GM12891 (cell line): ENCODE measurements at places on chromosomes 3 and 15.

- no peak for DNase-seq
These were observed 25.1 kb downstream of the VPS39 start for GRCh38 chr15:42182961-42183360.

GRCh38 chr3:65194744-65195143, 506.9 kb upstream of the ADAMTS9 start:
- no peak for DNase-seq

GRCh38 chr3:10937141-10937825, 55.3 kb upstream of the SLC6A1 start:
- no peak for DNase-seq

GRCh38 chr15:95262866-95263564, 1031.7 kb downstream of the MCTP2 start:
- DNase-seq = no peak

DNA sequence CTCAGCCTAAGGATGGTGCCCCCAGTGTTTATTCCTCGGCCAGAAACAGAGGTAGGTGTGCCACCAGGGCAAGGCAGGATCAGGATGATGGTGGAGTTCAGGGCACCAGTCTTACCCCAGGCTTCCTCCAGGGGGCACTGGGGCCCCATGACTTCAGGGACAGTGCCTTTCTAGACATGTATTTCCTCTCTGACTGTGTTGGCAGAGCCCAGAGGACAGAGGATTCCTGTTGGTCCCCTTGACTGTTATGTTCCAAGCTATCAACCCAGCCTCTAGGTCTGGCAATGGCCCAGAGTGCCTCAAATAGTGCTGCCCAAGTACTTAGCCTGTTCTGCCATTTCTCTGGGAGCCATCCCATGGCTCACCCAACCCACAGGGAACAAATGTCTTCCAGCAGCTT, 2.8 kb downstream of the HEMK1 start:
- DNase-seq = peak; percentile 56

GRCh38 chr15:67914537-67915460, 75.0 kb upstream of the RNU6-1 start:
- no peak for DNase-seq

- no peak for DNase-seq
These were observed 5.5 kb upstream of the LEKR1 start for GRCh38 chr3:156820692-156821080.

DNA sequence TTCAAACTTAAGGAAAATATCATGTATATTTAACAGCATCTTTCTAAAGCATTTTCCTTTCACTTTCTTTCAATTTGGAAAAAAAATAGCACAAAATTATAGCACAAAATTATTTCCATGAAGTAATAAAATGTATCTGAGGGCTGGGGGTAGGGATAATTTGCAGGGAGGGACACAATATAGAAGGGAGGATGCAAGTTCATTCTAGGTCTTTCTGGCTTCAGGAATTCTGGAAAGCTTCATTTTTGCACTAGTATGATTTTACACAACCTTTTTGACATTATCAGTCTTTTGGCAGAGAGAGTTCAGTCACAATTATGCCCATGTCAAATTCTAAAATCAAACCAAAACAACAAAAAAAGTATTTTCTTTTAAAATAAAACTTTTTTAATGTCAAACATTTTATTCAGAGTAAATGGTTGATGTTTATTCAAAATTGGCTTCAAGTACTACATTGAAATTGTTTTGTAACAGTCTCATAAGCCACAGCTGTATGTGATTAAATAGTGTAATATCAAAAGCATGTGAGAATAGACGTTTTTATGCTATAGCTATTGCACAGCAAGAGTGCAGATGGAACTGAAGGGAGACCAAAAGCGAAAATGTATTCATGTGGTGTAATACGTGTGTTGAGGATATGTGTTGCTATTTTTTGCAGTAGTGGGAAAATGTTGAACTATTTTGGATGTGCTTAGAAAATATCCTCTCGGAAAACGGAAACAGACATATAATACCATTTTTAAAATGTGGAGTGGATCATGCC, 5.8 kb downstream of the RBMS3 start:
- DNase-seq = no peak

DNA sequence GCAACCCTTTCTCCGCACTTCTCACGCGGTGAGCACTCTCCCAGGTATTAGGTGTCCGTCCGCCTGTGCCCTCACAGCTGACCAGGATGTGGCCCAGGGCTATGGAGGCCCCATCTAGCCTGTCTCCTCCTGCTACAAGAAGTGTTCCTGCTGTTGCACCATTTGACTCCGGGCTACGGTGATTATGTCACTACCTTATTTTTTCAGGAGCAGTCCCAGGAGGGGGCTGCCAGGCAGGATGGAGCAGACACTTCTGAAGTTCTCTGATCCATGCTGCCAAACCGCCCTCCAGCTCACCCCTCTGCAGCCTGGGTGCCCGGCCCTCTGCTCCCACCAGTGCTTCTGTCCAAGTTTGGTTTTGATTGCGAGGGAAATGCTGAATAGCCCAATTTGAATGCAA, 36.9 kb downstream of the ZXDC start:
- no peak for DNase-seq

GRCh38 chr3:131704098-131704497, 201.3 kb upstream of the MRPL3 start:
- no peak for DNase-seq

DNA sequence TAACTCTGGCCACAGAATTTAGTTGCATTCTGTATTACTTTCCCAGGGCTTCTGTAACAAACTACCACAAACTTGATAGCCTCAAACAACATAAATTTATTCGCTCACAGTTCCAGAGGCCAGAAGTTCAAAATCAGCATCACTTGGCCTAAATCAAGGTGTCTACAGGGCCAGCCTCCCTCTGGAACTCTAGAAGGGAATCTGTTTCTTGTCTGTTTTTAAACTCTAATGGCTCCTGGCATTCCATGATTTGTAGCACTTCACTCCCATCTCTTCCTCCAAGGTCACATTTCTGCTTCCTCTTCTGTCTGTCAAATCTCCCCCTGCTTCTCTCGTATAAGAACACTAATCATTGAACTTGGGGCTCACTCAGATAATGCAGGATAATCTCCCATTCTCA, 151.9 kb upstream of the ARPP21 start:
- DNase-seq = no peak

DNA sequence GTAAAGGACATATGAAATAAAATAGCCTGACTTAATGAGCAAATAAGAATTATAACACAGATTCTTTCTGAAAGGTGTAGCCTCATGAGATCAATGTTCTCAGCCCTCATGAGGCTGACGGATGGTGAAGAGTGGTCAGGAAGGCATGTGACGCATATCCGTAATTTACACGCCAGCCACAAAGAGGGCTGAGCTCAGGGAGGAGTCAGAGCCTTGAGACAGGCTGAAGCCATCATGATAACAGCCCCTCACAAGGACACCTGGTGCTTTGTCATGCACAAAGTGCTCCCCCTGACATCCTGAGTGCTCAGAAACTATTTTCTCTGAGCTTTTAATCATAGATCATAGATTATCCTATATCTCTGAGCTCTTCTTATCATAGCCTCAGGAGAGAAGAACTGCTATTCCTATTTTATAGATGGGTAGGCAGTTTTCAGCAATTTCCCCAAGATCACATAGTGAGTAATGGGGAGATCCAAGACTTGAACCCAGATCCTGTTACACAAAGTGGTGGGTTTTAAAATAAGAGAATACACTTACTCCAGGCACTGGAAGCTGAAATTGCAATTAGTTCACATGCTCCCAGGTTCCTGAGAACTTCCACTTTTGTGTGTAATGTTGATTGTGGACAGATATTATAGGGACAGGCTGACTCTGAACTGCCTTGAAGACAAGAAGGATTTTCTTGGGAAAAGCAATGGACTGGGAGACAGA, 267.1 kb downstream of the RPLP1 start:
- no peak for DNase-seq

DNA sequence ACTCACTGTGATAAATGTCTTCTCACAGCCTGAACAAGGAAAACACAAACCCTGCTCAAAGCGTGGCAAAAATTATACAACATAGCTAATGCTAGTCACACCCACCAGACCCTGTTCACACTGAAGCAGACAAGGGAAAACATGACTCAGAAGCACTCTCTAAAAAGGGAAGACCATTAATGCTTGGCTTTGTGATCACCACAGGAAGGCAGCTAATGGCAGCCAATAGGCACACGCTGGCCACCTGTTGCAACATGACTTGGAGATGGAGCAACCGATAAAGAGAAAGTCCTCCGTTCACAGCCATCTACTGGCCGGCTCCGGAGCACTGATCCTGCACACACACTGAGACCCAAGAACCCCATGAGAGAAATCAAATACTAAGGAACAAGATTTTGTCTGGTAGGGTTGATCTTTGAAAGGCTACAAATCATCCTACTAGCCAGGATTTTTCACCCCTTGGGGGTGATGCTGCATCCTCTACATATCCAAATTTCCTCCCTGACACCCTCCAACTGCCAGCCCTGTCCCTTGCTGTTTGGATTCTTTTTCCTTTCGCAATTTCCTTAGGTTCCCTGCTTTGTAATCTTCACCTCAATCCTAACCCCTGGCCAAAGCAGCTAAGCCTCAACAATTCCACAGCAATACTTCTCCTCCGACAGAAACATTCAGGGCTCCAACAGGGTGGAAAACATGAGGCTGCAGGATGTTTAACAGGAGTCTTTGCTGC, 3.2 kb downstream of the ZXDC start:
- DNase-seq = no peak

DNA sequence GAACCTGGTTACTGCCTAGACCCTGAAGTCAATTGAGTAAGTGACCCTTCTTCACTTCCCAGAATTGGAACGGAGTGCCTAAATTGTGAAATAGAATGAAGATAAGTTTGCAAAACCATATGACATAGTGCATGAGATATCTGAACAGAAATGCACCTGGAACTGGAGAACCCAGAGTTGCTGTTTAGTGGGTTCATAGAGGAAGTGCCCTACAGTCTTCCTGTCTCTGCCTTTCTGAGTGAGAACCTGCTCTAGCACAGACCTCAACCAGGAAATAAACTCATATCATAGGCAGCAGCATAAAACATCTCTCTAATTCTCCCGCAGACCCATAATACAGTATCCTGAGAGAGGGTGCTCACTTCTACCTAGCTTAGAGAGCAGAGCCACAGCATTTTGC, 82.9 kb downstream of the EOMES start:
- no peak for DNase-seq

DNA sequence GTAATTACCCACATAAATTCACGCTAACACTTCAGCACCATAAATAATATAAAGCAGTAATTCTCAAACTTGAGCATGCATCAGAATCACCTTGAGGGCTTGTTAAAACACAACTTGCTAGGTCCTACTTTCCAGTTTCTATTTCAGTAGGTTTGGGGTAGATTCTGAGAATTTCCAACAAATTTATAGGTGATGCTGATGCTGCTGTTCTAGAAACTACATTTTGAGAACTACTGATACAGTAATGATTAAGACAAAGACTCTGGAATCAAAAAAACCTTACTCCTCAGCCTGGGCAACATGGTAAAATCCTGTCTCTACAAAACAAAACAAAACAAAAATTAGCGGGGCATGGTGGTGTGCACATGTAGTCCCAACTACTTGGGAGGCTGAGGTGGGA, 18.8 kb downstream of the TMEM39A start:
- no peak for DNase-seq

DNA sequence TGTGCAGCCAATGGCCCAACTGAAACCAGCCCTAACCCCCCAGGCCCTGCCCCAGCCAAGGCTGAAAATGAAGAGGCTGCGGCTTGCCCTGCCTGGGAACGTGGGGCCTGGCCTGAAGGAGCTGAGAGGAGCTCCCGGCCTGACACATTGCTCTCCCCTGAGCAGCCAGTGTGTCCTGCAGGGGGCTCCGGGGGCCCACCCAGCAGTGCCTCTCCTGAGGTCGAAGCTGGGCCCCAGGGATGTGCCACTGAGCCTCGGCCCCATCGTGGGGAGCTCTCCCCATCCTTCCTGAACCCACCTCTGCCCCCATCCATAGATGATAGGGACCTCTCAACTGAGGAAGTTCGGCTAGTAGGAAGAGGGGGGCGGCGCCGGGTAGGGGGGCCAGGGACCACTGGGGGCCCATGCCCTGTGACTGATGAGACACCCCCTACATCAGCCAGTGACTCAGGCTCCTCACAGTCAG, 11.2 kb downstream of the MAP1A start:
- no peak for DNase-seq

DNA sequence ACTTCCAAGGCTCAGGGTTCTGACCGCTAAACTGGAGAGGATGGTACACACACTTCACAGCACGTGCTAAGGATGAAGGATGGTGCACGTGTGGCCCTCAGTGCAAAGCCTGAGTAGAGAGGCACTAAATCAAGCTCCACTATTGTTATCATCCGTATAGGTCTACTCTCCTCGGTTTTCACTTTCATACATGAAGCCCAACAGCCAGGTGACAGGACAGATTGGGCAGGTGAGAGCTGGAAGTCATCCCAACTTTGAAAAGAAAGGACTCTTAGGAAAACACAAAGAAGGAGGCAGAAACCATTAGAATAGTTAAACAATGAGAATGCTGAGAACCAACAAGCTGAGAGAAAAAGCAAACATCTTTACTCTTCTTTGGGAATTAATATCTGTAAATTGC, 21.1 kb downstream of the MAGI1 start:
- DNase-seq = no peak

- no peak for DNase-seq
These were observed 45.1 kb upstream of the FGD5 start for GRCh38 chr3:14773691-14774128.

GRCh38 chr3:59401924-59402323, 352.1 kb upstream of the CFAP20DC start:
- DNase-seq = no peak

DNA sequence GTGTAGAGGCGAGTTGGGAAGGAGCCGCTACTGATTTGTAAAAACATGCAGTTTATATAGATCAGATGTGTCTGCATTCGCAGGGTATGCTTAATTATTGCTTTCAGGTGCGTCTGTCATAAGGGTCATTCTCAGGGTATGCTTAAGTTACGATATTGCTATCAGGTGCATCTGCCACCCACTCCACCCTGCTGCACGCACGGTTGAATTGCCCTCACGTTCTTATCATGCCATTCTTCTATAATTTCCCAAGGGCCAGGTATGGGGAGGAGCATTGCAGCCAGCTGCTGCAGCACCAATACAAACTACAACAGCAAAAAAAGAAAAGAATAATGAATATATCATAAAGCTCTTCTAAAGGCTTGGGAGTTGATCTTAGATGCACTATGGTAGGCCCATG, 230.0 kb downstream of the KBTBD8 start:
- no peak for DNase-seq

DNA sequence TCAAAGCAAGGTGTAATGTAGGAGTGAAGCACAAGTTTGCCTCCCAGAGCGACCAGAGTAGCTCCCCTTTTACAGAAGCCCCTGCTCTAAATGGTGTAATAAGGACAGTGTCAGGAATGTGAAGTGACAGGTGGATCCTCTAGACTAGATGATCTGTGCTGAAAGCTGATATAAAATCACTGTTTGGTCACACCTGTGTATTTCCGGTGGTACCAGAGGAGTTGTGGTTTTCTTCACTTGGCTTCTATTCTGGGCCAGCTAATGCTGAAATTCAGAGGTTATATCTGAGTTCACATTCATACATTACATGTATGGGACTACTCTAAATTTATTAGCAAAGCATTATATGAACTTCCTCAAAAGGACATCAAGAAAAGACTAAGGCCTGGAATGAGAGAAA, 117.4 kb downstream of the IL1RAP start:
- DNase-seq = no peak

- no peak for DNase-seq
These were observed 126.6 kb upstream of the MME start for GRCh38 chr3:154953538-154953937.

- DNase-seq = no peak
These were observed 167.9 kb downstream of the PDE8A start for GRCh38 chr15:85149465-85150129.

GRCh38 chr3:182621435-182622240, 171.7 kb upstream of the ATP11B start:
- DNase-seq = no peak

GRCh38 chr3:46860017-46860809, 3.0 kb downstream of the MYL3 start:
- DNase-seq = no peak
